Vagina (tissue), 2 donors: ENCODE measurements at places on chromosomes 7 and 10. TPM values are rescaled to one million over a fixed set of nuclear protein-coding genes. Genes with fewer than 3 reads are reported as not detected.

DNA sequence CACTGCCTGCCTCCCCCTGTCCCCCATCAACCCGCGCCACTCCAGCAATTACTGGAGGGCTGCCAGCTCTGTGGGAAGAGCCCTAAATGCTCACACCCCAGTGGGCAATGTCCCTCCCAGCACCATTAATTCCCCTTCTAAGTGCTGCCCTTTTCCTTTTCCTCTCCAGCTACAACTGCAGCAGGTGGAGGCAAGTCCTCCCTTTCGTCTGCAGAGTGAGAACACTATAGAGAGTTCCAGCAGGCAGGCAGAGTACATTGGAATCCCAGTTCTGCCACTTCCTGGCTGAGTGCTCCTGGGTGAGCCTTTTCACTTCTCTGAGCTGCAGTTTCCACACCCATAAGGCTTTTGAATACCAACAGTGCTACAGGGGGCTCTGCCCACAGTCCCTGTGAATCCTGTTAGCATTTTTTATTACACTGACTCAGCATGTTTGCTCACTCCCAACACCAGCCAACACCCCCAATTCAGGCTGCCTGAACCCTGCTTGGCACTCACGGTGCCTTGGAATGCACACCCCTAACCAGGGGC lies 447.0 kb downstream of the GRID1 start:
- DNase-seq = no peak

DNA sequence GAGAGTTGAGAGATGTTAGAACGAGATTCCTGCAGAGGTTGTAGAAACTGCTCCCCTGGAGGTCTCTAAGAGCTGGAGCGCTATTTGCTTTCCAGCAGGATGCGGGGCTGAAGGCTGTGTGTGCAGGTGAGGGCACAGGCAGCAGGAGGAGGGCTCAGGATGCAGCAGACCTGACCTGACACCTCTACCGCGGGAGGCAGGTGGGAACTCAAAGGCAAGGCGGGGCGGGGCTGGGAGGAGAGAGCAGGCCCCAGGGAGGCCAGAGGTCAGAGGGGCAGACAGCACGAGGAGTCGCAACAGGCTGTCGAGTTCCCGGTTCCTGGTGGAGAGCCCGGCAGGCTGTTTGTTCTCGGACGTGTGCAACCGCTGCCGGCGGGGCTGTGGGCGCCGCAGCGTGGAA lies 7.9 kb upstream of the CRTAC1 start:
- no peak for DNase-seq

DNA sequence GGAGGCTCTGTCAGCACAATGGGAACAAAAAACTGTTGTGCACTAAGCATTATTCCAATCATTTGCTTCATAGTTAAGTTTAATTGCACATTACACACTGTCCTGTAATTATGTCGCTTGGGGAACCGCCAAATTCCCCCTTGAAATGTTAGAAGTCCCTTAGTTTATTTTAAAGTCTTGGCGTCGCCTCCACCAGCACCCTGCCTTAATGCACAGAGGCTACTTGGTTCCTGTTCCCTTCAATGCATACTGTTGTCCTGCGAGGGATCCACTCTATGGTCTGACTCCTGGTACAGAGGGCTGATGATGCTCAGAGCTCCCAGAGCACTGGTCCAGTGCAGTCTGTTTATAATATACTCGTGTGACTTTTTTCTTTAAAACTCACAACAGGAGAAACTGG lies 330.7 kb downstream of the ELMO1 start:
- no peak for DNase-seq

- no peak for DNase-seq
Observed at GRCh38 chr7:2101630-2102374, 130.9 kb downstream of the MAD1L1 start.

GRCh38 chr7:142384493-142384922 lies 126.7 kb upstream of the PRSS58 start:
- no peak for DNase-seq

GRCh38 chr7:142866361-142867096 lies 11.7 kb downstream of the EPHB6 start:
- DNase-seq = peak; percentile 84

GRCh38 chr10:50561266-50561665 lies 62.5 kb downstream of the SGMS1 start:
- no peak for DNase-seq

DNA sequence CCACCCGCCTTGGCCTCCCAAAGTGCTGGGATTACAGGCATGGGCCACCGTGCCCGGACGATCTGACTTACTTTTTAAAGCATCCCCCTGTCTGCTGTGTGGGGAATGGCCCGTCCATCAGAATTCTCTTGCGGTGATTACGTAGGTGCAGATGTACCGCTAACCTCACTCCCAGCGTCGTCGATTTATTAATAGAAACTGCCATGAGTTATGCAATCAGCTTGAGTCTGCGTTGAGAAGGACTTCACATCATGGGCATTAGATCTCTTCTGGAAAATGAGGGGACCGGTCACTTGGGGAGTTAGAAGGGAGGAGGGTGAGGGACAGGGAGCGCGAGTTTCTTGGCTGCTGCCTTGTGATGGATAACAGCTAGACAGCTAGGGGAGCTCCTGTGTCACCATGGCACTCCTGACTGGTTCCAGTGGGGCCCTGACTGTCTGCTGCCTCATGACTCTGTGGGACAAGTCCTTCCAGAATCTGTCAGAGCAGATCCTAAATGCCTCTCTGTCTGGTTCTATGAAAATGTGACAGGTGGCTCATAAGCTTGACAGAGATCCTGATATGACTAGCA lies 35.2 kb downstream of the POR start:
- DNase-seq = no peak

The HMX2 gene
- total RNA-seq = not detected

- no peak for DNase-seq
Observed at GRCh38 chr7:92648067-92648466, 57.9 kb upstream of the FAM133B start.

- peak; percentile 91 for DNase-seq
Observed at GRCh38 chr7:66170309-66171231, 34.6 kb upstream of the TPST1 start.

The DYDC2 gene
- total RNA-seq = not detected

The SEM1 gene
- 17.2 TPM for total RNA-seq

DNA sequence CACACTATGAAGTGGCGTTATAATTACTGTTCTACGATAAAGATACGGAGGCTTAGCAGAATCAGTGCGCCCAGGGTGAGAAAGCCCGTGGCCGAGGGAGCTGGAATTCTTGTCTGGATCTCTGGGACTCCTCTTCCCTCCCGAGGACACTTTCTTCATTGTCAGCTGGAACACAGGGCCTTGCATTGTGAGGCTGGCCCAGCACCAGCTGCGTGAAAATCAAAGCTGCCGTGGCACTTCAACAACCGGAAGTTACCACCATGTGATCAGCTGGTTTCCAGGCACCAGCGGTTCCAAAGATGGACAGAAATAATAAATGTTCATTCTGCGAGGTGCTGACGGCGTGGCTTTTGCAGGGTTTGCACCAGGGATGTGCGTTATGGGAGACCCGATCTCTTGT lies 234.0 kb upstream of the PITRM1 start:
- no peak for DNase-seq
